ENCODE measurements at places on chromosomes 4 and X.

GRCh38 chr4:40744218-40744617 lies 5.5 kb upstream of the NSUN7 start:
- no peak for DNase-seq

- DNase-seq, result no peak
Observed at GRCh38 chr4:8539661-8540060, 40.5 kb upstream of the GPR78 start.

DNA sequence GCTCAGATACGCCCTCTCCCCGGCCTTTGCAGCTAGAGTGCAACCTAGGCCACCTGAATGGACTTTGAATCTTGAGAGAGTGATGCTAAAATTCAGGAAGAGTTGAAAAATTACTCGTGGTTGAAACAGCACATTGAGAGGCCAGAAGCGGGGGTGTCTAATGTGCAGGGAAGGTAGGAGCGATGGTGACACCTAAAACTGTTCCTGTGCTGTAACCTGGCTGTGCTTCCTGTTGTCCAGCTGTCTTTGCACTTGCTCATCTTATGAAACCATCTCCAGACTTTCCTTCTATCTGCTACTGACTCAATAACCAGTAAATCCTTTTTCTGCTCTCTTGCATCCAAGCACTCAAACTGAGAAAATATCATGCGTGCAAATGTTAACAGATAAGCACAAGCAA lies 106.4 kb upstream of the RPS6KA3 start:
- DNase-seq, result no peak

DNA sequence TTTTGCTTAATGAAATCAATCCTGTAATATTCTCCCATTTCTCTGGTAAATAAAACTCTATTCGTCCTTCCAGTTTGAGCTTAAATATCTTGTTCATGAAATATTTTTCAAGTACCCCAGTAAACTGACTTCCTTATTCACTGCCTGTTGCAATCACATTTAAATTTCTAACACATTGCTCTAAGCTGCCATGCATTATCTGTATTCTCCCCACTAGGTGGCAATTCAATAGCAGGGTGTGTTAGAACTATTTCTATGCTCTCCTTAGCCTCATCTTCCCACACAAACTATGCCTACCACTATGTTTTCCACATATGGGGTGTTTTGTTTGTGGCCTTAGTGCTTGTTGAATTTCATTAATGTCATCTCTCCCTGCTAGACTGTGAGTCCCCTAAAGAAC lies 377.1 kb upstream of the HS3ST1 start:
- DNase-seq, result peak; percentile 28

- no peak for DNase-seq
Observed at GRCh38 chr4:70759627-70760026, 37.9 kb downstream of the RUFY3 start.

DNA sequence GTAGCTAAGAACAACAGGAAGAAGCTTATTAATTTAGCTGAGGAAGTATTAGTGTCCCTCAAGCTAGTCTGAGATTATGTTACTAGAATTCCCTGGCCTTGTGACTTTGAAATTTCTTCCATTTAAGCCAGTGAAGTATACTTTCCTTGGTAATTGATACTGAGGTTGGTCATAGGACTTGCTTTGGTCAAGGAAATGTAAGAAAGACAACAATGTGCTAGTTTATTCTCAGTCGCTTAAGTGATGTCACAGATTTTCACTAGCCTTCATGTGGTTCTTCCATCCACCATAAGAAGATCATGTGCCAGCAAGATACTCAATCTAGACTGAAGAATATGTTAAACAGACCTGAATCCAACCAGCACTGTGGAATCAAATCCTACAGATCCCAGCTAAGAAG lies 1140.1 kb downstream of the TECRL start:
- DNase-seq, result no peak

- no peak for DNase-seq
Observed at GRCh38 chr4:36322921-36323354, 41.5 kb downstream of the DTHD1 start.

DNA sequence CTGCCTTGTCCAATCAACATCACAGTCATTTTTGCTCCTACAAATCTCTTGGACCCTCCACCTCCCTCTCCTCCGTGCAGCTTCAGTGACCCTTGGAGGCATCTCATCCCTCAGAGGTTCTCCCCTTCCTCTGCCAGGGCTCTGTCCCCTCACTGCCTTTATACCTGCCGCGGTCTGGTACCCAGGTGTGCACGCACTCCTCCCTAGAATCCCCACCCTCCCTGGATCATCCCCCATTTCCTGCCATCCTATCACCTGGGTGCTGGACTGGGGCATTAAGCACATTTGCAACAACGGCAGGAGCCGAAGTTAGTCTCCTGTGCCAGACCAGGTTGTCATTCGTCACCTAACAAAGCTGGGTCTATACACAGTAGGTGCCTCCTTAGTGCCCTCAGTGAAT lies 10.1 kb downstream of the TMEM271 start:
- no peak for DNase-seq

DNA sequence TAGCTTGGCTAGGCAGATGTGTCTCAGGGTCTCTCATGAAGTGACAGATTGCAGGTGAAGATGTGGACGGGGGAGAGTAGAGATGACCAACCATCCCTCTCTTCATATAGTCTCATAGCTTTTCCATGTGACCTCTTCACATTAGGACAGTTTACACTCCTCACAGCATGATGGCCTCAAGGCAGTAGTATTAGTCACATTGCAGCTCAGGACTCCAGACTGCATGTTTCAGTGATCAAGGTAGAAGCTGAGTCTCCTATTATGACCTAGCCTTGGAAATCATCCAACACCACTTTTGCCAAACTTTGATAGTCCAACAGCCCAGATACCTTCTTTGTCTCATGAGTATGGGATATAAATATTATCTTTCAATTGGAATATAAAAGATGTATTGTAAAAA lies 147.7 kb downstream of the GASK1B start:
- DNase-seq, result no peak

GRCh38 chr4:106454581-106454980 lies 86.0 kb upstream of the GIMD1 start:
- DNase-seq, result no peak

DNA sequence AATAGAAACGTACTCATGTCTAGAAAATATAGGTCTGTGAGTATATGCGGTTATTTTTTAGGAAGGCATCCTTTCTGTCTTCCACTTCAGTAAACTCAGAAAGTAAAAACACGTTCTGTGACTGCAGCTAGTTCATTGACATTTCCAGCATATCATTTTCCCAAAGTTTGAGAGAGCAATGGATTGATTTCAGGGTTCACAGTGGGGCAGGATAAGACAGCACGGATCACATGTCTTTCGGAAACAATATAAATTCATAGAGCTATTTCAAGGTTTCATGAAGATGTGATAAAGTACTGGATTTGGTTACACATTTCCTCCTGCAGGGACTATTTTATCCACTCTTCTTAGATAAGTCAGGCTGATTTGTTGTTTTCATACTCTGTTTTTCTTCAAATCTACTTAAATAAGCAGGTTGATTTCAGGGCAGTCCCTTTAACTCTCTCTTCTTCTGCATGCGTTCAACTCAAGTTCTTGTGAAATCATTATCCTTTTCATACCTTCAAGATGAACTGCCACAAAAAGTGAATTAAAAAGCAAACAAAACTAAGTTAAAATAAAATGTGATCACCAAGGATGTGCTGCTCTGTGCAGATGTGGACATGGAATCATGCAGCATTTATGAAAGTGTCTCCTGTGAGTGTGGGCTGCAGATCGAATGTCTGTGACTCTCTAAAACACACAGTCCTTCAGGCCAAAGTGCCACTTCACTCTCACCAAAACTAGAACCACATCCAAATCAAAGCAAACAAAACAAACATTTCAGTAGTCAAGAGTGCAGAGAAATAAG lies 187.7 kb downstream of the UNC5C start:
- DNase-seq, result no peak

DNA sequence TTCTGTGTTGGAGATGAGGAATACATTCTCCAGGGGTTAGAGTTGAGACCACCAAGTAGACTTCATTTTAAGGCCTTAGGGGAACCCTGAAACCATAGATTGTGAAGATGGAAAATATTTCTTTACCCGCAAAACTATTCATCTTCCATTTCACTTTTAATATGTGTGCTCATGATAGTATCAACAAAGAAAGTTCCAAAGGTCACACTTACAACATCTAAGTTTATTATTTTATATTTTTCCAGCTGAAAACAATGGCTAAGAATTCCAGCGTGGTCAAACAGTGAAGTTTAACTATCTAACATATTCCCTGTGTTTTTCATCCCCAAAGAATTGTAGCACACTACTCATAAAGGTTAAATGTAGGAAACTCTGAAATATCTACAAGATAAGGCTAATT lies 214.5 kb upstream of the GIMD1 start:
- no peak for DNase-seq

DNA sequence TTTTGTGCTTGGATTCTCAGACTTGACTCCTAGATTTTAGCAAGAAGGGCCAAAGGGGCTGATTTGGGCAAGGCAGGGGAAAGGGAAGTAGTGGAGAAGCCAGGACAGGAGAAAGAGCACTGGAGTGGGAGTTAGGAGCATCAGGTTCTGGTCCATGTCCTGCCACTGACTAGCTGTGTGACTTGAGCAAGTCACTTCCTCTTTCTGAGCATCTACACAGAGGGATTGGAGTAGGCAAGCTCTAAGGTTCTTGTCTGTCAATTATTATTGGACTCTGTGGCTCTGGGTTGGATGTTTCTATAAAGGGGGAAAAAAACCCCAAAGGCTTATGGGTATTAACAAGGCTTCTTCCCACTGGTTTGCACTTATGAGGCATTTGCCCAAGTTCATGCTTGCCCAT lies 24.4 kb downstream of the PLAC1 start:
- DNase-seq, result no peak

- no peak for DNase-seq
Observed at GRCh38 chr4:163810755-163811154, 316.3 kb downstream of the TMA16 start.

GRCh38 chr4:121952290-121952689 lies 430 bp upstream of the TRPC3 start:
- DNase-seq, result no peak

GRCh38 chr4:94408549-94409374 lies 43.0 kb upstream of the PDLIM5 start:
- DNase-seq, result no peak

GRCh38 chr4:14607578-14607977 lies 394.7 kb upstream of the CPEB2 start:
- DNase-seq, result peak; percentile 47

DNA sequence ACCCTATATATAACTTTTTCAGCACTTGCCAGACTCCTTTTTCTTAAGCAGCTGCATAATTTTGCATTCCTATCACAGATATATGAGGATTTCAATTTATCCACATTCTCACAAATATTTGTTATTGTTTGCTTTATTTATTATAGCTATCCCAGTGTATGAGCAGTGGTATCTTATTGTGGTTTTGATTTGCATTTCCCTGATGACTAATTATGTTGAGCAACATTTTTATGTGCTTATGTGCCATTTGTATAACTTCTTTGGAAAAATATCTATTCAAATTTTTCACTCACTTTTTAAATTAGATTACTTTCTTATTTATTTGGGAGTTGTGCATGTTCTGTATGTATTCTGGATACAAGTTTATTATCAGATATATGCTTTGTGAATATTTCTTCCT lies 361.9 kb downstream of the KCTD8 start:
- no peak for DNase-seq

GRCh38 chrX:39730662-39731329 lies 367.0 kb downstream of the BCOR start:
- DNase-seq, result peak; percentile 85

DNA sequence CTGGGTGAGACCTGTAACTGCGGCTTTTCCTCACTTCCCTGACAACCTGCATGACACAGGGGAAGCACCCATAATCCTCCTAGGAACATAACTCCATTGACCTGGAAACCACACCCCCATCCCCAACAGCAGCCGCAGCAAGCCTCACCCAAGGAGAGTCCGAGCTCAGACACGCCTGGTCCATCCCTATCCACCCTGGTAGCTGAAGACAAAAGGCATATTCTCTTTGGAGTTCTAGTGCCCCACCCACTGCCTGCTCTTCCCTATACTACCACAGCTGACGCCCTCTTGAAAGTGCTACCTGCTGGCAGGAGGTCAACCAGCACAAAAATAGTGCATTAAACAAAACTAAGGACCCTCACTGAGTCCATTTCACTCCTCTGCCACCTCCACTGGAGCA lies 1080.9 kb upstream of the IGFBP7 start:
- DNase-seq, result no peak

- no peak for DNase-seq
Observed at GRCh38 chrX:125101971-125102755, 217.5 kb upstream of the TEX13C start.

DNA sequence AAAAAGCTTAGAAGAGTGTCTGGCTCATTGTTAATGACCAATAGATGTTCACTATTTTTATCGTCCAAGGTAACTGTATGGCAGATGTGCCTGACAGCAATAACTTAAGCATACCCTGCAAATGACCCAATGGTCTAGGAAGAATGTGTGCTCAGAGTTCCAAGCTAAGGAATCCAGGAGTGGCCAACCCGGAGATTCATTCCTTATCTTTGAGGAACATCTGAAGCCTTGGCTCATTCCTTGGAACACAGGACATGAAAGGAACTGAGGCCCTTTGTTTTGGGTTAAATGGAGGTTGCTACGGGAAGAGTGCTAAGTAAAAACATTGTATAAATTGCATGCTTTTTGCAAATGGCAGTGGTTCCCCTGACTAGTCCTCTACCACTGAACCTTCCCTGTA lies 38.9 kb upstream of the EFNB1 start:
- no peak for DNase-seq

GRCh38 chrX:42459735-42460134 lies 318.2 kb downstream of the PPP1R2C start:
- no peak for DNase-seq

DNA sequence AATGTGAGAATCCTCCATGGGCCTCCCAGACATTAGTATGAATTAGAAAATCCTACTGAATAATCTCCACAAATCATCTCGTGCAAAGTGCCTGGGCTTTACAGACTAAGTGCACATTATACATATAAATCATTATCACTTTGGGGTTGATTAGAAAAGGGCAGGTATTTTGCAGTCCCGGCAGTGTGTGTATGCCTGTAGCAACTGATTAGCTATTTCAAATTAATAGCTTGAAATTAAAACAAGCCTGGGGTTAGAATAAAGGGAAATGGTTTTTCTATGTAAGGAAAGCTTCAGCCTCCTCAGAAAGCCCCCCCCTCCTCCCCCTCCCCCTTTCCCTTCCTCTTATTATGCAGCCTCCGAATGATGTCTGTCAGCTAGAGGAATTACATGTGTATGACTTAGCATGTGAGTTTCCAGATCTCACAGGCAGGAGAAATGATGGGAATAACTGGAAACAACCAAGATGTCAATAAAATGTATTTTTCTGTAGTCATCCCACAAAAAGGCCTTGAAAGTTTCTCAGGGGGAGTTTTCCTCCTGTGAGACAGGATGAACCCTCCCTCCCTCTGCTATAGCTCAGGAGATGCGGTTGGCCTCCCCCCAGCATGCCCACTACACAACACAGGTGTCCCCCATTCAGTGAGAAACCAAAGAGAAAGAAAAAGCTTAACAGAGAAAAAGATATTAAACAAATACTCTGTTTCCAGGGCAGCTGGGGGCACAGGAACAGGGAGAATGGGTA lies 41.2 kb upstream of the RASGEF1B start:
- no peak for DNase-seq

DNA sequence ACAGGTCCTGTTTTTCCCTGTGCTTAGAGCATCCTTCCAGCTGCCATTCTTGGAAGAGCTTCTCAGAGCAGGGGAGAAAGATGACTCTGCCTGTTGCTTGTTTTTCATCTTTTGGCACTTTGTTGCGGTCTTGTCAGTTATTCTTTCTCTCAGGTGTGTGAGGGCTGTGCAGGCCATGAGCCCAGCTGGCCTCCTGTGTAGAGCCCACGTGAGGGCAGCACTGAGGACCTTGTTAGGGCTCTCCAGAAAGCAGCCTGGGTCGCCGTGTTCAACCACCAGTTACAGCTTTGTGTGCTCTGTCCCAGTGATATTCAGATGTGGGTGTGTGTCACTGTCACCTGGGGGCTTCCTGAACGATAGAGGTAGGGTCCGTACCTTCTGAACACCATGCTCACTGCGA lies 52.8 kb downstream of the NOP14 start:
- no peak for DNase-seq

Data from astrocyte of the spinal cord (primary cell).